ENCODE measurements at places on chromosomes 16 and 17.

GRCh38 chr16:4660454-4661007 is 32.8 kb upstream of the NUDT16L1 start:
- DNase-seq = peak; percentile 68

DNA sequence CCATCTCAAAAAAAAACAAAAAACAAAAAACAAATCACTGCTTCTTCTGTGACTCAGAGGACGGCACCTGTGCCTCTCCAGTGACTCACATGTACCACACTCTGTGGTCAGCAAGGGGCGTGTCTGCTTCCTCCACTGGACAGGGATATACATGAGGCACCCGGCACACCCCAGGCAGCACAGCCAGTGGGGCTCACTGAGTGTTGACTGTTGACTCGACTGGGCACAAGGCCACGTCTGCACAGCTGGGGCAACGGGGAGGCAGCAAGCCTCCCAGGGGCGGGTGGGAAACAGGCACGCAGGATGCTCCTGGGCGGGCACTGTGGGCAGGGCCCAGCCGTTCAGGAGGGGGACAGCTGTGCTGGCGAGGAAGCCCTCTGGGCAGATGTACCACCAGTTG is 64.1 kb downstream of the TIMM22 start:
- peak; percentile 94 for DNase-seq

GRCh38 chr16:79318143-79318899 is 282.2 kb downstream of the MAF start:
- DNase-seq = no peak

GRCh38 chr16:87487361-87487924 is 5.4 kb downstream of the ZCCHC14 start:
- DNase-seq = peak; percentile 32

- DNase-seq = no peak
Observed at GRCh38 chr17:64502021-64502420, 4.1 kb downstream of the DDX5 start.

- DNase-seq = no peak
Observed at GRCh38 chr17:74992223-74992622, 4.8 kb downstream of the CDR2L start.

- DNase-seq = no peak
Observed at GRCh38 chr17:82938486-82938872, 98.7 kb upstream of the ZNF750 start.

- no peak for DNase-seq
Observed at GRCh38 chr17:41553987-41554680, 17.7 kb downstream of the KRT9 start.

- DNase-seq = no peak
Observed at GRCh38 chr16:89002851-89003830, 26.1 kb upstream of the CBFA2T3 start.

DNA sequence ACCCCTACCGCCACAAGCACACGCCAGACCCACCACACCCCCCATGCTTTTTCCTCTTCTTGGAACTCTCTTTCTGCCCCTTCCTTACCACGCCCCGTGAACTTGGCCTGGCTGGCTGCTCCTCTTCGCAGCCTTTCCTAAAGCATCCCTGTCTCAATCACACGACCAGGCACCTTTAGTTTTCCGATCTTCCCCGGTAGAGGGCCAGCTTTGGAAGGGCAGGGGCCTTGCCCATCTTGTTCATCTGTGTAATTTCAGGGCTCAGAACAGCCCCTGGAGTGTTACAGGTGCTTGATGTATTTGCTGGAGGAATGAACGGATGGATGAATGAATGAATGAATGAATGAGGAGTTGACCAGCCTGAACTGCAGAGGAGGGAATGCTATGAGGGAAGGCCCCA is 3.7 kb downstream of the SPPL2C start:
- no peak for DNase-seq

DNA sequence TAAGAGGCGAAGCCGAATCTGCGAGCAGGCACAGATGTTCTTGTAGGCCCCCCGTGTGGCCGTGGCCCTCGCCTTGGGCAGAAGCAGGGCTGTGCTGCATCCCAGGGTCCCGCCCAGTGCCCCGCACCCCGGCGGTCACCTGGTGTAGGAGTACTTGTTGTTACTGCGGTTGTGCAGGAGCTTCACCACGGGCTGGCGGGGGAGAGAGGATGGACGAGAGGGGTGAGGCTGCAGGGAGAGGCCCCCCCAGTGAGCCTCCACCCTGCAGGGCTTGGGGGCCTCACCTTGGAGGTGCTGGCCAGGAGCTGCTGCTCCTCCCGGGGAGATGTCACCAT is 11.4 kb downstream of the ASPHD1 start:
- DNase-seq = no peak

DNA sequence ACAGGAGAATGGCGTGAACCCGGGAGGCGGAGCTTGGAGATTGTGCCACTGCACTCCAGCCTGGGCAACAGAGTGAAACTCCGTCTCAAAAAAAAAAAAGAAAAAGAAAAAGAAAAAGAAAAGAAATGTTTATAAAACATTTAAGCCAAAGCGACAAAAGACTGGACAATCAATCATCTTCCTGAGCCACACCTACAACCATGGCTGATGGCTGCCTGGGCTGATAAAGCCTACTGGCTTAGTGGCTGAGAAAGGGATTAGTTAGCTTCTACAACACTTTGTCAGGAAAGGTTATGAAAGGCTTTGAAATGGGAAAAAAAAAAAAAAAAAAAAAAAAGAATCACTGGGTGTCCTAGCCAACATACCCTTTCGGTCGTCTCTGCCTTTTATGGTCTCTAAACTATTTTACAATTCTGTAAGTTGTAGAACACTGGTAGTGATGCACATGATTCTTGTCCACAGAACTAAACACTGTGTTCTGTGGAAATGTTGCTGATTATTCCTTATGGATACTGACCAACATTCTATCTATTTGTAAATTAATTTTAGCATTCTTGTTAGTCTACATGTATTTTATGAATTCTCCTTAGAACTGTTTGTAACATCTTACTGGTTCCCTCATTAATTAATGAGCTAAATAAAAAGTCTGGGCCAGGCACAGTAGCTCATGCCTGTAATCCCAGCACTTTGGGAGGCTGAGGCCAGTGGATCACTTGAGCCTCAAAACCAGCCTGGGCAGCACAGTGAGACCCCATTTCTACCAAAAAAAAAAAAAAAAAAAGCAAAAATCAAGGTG is 45.5 kb downstream of the ZZEF1 start:
- DNase-seq = no peak

GRCh38 chr16:20610211-20610891 is 34.2 kb upstream of the ACSM2B start:
- DNase-seq = no peak

GRCh38 chr17:67477687-67478086 is 100.6 kb downstream of the PITPNC1 start:
- no peak for DNase-seq

DNA sequence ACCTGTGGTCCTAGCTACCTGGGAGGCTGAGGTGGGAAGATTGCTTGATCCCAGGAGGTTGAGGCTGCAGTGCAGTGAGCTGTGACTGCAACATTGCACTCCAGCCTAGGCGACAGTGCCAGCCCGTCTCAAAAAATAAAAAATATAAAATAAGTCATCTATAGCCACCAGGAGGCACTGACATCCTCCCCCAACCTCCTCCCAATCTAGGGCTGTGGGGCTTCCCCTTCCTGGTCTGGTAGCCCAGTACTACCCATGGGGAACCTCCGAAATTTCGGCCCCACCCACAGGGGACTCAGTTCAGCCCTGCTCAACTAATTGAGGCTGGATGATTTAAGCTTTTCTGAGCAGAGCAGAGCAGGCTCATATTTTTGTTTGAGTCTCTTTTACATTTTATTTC is 3.2 kb downstream of the ZSCAN10 start:
- no peak for DNase-seq

- no peak for DNase-seq
Observed at GRCh38 chr17:42760652-42761581, at the start of gene RAMP2. TSS of gene RAMP2 (plus strand) at chr17:42761227. CDS start at chr17:42761262, 35 bp downstream.

DNA sequence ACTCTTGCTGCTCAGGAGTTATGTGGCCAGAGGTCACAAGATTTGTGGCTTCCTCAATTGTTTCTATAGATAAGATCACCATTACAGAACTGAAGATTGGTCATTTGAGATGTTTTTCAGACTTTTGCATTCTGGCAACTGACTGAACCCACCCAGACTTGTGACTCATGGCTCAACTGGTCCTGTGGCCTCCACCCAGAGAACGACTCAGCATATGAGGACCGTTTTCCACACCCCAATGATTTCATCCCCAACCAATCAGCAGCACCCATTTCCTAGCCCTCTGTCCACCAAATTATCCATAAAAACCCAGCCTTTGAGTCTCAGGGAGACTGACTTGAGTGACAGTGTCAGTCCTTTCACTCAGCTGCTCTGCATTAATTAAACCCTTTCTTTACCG is 143.2 kb upstream of the ASIC2 start:
- peak; percentile 43 for DNase-seq

DNA sequence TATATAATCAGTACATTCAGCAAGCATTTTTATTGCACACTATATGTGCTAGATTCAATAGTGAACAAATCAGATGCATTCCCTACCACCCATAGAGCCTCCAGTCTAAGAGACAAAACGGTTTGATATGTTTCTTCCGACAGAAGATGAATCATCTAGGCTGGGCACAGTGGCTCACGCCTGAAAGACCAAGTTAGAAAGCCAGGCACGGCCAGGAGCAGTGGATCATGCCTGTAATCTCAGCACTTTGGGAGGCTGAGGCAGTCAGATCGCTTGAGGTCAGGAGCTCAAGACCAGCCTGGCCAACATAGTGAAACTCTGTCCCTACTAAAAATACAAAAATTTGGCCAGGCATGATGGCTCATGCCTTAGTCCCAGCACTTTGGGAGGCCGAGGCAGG is 18.3 kb upstream of the COPRS start:
- no peak for DNase-seq

DNA sequence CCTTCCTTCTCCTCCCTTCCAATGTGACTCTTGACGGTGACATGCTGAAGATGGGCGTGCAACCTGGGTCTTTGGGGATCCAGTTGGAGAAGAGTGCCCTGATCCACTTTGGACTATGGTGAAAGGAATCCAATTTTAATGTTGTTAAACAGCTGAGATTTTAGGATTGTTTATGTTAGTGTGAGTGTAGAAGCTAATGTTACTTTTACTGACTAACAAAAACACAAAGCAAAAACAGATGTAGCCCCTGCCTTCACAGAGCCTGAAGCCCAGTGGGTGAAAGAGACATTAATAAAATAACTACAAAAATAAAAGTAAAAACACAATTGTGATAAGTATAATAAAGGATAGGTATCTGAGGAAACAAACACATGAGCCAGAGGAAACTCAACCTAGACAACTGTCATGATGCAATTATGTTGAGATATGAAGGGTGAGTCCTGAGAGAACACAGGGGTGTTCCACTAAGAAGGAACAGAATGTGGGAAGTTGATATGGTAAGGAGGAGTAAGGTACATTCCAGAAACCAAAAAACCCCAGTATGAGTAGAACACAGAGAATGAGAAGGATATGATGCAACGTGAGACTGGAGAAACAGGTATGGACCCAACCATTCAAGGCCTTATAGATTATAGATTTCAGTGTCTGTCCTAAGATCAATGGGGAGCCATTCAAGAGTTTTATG is 115.1 kb upstream of the PMFBP1 start:
- no peak for DNase-seq

DNA sequence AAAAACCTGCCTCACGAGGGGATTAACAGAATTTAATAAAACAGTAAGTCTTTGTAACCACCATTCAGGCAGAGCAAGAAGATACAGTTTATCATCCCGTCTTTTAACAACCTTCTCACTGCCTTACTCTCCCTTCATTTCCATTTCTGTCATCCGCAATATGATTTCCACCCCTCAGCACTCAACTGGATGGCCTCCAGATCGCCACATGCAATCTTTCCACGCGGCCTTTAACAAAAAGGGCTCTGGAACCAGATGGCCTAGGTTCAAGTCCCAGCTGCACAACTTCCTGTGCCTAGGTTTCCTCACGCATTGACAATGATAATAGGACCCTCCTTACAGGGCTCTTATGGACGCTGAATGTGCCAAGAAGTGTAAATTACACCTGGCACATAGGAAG is 103.6 kb downstream of the GAS7 start:
- peak; percentile 28 for DNase-seq

- DNase-seq = no peak
Observed at GRCh38 chr17:41307647-41308046, 1.5 kb downstream of the KRTAP16-1 start.

- DNase-seq = peak; percentile 78
Observed at GRCh38 chr16:19130852-19131824, 17.4 kb downstream of the ITPRIPL2 start.

DNA sequence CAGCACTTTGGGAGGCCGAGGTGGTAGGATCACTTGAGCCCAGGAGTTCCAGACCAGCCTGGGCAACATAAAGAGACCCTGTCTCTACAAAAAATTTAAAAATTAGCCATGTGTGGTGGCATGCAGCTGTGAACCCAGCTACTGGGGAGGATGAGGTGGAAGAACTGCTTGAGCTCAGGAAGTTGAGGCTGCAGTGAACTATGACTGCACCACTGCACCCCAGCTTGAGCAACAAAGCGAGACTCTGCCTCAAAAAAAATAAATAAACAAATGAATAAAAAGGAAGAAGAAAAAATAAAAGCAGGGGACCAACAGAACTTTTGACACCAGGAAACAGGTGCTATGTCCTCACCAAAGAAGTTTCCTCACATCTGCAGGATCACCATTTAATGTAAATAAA is 14.2 kb downstream of the TERF2 start:
- DNase-seq = no peak

- peak; percentile 100 for DNase-seq
Observed at GRCh38 chr16:4253394-4254150, 11.7 kb upstream of the SRL start.

GRCh38 chr16:86120201-86121192 is 221.5 kb downstream of the IRF8 start:
- DNase-seq = no peak

GRCh38 chr17:4326112-4326511 is 40.4 kb downstream of the UBE2G1 start:
- no peak for DNase-seq

GRCh38 chr16:57265850-57266530 is 18.5 kb downstream of the PLLP start:
- peak; percentile 45 for DNase-seq

- peak; percentile 72 for DNase-seq
Observed at GRCh38 chr16:11977376-11978041, 975 bp downstream of the SNX29 start.

DNA sequence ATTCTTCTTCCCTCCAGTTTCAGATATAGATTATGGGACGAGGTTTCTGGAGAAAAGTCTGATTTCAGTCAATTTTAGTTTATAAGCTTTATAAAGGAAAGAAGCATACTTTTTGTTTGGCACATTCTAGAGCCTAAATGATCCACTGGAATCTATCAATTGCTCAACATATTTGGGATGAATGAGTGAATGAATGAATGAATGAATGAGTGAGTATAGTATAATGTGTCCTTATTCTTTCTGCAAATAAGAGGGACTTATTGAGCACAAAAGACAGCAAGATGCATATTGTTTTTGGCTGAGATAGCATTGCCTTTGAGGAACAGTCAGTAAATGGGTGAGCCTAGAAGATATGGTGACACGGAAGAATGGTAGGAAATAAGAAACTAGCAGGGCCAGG is 245.4 kb downstream of the SHISA9 start:
- no peak for DNase-seq

- no peak for DNase-seq
Observed at GRCh38 chr17:82495844-82496528, 23.5 kb upstream of the FOXK2 start.

- peak; percentile 57 for DNase-seq
Observed at GRCh38 chr17:47324224-47325020, 667 bp downstream of the EFCAB13 start.
